ENCODE measurements at places on chromosomes 3 and 15. TPM values are rescaled to one million over a fixed set of nuclear protein-coding genes. Genes with fewer than 3 reads are reported as not detected.

DNA sequence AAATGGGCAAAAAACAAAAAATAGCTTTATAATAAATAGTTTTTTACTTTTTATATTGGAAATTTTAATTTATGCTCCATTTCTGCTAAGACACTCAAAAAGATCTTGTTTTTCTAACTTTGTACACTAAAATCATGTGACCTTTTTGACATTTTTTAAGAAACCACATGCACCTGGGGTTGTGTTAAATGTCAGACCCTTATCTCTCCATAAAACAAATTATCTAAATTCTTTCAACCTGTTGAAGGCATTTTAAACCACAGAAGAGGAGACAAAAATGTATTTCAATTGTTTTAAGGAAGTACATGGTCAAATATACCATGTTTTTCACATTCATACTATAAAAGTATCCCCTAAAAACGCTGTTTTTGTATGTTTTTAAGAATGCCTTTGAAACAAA, 29.2 kb downstream of the IFT80 start:
- DNase-seq, result no peak

GRCh38 chr3:159800434-159801155, 188.0 kb upstream of the IL12A start:
- DNase-seq, result no peak

DNA sequence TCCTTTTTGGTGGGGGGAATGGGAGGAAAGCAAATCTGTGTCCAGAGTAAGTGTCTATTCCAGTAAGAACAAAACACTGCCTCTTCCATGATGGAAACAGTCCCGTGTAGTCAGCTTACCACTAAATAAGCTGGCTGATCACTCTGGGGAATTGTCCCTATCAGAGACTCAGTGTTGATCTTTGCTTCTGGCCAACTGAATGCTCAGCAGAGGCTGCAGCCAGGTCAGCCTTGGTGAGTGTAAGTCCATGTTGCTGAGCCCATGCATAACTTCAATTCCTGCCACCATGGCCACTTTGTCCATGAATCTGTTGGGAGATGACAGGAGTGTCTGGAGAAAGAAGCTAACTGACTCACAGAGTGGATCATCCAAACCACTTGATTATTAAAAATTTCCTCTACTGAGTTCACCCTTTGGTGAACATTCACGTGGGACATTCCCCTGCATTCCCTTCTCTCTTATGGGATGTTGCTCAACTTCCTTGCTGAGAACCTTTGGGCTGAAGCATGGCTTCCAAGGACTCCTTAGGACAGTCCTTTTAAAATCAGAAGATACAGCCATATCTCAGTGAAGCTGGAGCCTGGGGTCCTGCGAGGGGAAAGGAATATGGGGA, 33.9 kb upstream of the XCR1 start:
- no peak for DNase-seq

Gene CDHR4
- not detected for polyA plus RNA-seq

DNA sequence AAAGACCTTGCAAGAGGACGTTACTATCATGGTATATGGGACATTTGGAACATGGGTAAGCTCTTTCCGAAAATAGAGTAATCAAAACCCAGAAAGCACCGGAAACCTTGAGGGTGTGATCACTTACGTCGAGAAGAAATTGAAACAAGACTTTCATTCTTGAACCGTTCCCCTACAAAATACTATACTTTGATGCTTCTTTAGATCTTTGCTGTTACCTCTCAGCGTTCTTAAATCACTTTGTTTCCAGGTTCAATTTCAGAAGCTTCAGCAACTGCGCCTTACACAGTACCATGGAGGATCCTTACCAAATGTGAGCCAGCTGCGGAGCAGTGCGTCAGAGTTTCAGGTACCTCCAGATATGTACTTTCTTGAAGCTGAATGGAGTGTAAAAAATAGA, 10.1 kb downstream of the CRTC3 start:
- no peak for DNase-seq

- DNase-seq, result no peak
These were observed 145.0 kb upstream of the TRIM42 start for GRCh38 chr3:140532793-140533330.

DNA sequence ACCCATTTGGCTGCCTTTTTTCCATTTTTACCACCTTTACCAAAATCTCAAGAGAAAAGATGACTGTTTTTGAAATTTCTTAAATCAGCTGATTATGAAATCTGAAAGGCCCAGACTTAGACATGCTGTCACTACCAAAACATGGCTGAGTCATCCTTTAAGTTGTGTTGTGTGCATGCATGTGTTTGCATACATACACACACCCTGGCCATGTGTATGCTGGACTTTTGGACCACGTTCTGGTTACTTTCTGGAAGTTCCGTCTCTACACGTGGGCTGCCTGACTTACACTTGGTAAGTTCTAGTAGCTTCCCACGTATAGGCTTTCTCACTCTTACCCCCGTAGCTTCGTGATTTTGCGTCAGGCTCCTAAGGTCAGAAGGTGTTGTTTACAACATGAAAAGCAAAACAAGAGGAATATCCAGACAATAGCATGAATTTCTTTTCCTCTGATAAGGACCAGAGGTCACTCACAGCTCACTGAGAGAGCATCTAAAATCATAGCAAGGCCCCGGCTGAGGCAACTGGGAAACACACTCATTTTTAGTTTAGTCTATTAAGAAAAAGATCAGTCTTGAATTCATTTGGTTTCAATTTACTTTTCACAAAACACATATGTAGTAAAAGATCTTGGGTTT, 62.4 kb downstream of the COL8A1 start:
- no peak for DNase-seq
